ENCODE measurements at places on chromosomes 4 and X.

GRCh38 chr4:56953680-56954520, 23.5 kb downstream of the NOA1 start:
- DNase-seq = no peak

DNA sequence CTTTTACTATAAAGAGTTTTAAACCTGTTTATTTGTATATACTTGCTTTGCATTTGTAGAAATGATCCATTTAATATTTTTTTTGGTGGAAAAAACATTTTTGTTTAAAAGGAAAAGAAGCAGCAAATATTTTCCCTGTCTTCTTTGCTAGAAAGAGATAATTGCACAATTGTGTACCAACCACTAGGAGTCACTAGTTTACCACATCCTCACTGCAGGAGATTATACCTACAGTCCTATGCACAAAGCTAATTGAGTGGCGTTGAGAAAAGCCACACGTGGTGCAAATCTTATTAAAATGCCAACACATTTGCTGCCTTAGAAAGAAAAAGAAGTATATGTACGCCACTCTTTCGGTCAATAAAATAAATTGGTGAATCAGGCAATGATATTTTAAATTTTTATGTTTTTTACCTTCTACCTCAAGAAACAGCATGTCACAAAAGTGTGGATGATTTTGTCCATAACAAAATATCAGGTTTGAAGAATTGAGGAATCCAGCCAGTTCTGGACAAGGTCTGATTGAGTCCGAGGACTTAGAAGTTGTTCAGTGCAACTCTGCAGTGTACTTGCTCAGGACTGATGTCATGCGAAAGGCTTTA, 102.9 kb downstream of the GRXCR1 start:
- DNase-seq = no peak

- DNase-seq = no peak
Observed at GRCh38 chr4:128303986-128304385, 16.4 kb upstream of the PGRMC2 start.

DNA sequence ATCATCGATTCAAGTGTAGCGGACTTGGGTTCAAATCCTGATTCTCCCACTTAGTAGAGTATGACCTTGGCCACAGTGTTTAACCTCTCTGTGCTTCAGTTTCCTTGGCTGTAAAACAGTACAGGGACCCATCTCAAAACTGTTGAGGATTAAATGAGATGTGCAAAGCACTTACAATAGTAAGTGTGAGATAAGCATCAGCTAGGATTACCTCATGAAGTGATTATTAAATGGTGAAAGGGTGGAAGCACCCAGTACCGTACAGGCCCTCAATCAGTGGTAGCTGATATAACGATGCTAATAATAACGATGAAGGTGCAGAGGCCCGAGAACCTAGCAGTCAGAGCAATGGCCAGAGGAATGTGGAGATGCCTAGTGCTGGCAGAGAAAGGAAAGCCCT, 45.1 kb downstream of the PRPS1 start:
- DNase-seq = no peak

DNA sequence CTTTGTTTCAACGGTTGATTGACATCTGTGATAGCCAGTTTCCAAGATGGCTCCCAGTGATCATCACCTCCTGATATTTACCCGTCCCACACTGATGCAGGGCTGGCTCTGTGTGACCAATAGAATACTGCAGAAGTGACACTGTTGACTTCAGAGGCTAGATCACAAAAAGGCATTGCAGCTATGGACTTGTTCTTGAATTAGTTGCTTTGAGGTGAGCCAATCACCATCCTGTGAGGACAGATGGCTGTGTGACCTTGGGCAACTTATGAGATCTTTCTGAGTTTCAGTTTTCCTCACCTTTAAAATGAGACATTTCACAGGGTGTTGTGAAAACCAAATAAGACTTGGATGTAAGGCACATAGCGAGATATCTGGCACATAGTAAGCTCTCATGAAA, 1.8 kb upstream of the GPR82 start:
- DNase-seq = no peak

GRCh38 chr4:145921231-145921630, 17.4 kb downstream of the ZNF827 start:
- no peak for DNase-seq

GRCh38 chrX:41234962-41235361, 99.0 kb upstream of the DDX3X start:
- no peak for DNase-seq

DNA sequence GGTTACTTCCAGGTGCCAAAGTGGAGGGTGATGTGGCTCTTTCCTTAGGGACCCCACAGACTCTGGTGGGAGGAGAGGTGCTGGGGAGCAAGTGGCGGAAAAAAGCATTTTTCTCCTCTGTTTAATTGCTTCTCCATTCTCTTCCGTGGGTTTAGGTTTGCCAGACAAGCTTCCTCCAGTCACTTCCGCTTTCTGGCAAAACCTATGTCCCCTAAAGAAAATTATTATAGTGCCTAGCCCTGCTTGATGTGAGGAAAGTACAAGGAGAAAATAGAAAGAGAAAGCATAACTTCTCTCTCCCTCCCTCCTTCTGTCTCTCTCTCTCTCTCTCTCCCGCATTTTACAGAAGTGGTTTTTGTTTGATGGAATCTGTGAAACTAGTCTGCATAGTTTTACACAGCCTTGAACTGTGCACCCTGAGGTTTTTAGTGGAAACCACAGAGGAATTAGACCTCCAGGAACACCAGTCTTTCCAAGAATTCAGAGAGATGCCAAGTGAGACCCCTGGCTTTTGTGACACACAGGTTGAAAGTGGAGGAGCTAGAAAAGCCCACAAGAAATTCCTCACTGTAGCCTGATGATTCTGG, 231.1 kb upstream of the ANXA3 start:
- DNase-seq = no peak
